ENCODE measurements at places on chromosomes 2 and 18.
A peak's percentile ranks its signal among the peaks of the same experiment; 100 is the strongest.

DNA sequence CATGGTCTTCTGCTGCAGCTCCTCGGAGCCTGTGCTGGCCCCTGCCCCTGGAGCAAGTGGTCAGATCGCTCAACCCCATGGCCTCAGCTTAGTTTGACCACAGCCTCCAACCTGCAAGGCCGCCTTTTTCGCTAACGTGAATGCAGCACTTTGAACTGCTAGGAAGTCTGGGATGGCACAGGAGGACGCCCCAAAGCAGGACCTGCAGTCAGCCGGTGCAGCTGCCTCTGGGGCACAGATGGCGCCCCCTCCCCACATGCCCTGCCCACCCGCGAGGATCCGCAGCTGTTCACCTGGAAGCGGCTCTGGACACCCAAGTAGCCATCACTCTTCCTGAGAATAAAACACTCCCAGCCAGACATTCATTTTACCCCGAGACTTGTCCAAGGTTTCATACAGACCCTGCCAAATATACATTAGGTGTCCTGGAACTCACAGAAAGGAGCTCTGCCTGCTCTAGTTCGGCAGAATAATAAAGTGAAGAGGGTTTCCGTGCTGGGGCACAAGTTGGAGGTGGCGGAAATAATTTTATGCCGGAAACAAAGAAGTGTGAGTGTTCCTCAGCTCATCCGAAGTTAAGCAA is 510.1 kb downstream of the EIPR1 start:
- DNase-seq: no peak

DNA sequence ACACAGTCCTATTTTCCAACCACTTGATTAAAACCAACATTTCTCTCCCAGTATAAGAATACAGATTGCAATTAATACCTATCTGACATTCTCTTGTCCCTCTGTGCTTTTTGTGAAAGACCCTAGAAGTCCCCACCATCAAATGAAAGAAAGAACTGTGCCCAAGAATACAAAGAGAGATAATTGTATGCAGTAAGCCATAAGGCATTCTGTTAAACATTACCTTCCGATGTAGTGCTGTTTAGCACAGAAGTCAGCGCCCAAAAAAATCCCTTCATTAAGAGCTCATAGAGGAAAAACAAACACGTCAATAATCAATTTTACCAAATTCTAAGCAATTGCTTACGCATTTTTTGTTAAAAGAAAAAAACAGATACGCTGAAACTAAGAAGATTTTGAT is 41.1 kb downstream of the ZNF516 start:
- DNase-seq: no peak

DNA sequence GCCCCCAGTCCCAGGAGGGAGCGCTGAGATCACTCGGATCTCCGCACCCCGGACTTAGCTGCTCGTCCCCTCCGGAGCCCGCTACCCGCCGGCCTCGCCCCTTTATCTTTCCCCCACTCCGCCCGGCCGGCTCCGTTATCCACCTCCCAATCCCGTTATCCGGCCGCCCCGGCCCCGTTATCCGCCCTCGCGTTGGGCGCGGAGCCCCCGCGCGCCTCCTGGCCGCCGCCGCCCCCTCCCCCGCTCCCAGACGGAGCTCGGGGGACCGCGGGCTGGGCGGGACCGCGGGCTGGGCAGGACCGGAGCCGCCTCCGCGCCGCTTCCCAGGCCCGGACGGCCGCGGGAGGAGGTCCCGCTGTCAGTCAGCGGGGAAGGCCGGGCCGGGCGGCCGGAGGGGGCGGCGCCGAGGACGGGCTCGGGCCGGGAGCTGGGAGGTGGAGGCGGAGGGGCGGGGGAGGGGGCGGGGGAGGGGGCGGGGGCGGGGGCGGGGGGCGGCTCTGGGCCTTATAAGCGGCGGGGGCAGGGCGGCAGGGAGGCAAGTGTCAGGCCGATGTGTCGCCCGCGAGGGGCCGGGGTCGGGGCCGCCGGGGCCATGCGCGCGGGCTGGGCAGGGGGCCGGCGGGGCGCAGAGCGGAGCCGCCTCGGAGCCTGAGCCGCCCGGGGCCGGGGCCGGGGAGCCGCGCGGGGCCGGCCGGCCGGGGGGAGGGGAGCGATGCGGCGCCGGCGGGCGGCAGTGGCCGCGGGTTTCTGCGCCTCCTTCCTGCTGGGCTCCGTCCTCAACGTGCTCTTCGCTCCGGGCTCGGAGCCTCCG is at the start of gene PKDCC:
PKDCC (plus strand) TSS at position 534 of the 811 bp plus-strand sequence; CDS start at position 713, 179 bp downstream.
- peak; percentile 26 for DNase-seq

DNA sequence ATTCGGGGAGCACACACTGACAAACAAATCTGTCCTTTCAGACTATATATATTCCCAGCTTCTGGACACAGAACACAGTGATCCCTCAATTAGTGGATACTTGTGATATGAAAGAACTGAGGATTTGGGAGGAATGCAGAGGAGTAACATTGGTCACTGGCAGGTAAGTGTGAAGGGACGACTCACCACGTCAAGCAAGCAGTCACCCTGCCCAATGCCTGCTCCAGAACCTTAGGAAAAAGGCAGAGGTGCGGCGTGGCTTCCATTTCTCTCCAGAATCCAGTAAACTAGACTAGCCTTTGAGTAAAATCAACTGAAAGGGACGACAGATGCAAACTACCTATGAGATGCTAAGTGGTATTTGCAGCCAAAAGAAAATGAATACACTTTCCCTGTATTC is 1.1 kb downstream of the CCDC93 start:
- no peak for DNase-seq

GRCh38 chr2:167764772-167765341 is 482.5 kb downstream of the STK39 start:
- DNase-seq: no peak

- no peak for DNase-seq
Measured at GRCh38 chr18:22113144-22113844, 56.1 kb upstream of the GATA6 start.

DNA sequence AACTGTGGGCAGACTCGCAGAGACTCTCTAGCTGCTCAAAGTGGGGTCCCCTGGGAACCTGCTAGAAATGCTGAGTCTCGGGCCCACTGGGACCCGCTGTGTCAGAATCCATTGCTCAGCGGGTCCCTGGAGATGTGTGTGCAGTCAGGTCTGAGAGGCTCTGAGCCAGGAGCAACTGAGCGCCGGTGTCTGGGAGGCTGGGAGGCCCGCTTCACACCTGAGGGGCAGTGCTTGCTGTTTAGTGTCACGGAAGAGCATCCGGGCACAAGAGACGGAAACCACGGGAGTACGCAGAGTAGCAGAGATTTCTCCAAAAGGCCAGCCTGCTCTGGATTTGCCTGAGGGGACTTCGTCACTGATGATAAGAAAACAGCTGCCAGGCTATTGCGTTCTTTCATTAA is 70.1 kb downstream of the EDAR start:
- no peak for DNase-seq

GRCh38 chr18:33700513-33700976 is 122.5 kb downstream of the ASXL3 start:
- DNase-seq: no peak

GRCh38 chr2:1731963-1732768 is 12.1 kb downstream of the PXDN start:
- DNase-seq: no peak

GRCh38 chr2:219522111-219523030 is 8.1 kb downstream of the ASIC4 start:
- DNase-seq: no peak

GRCh38 chr18:67599277-67599676 is 82.8 kb upstream of the DSEL start:
- no peak for DNase-seq

- no peak for DNase-seq
Measured at GRCh38 chr2:33042265-33042664, 95.5 kb downstream of the LTBP1 start.

- DNase-seq: no peak
Measured at GRCh38 chr2:147197754-147198483, 646.9 kb upstream of the ACVR2A start.

- DNase-seq: no peak
Measured at GRCh38 chr18:46623541-46623940, 33.5 kb downstream of the LOXHD1 start.

- no peak for DNase-seq
Measured at GRCh38 chr2:27689424-27689823, 25.7 kb downstream of the SLC4A1AP start.

DNA sequence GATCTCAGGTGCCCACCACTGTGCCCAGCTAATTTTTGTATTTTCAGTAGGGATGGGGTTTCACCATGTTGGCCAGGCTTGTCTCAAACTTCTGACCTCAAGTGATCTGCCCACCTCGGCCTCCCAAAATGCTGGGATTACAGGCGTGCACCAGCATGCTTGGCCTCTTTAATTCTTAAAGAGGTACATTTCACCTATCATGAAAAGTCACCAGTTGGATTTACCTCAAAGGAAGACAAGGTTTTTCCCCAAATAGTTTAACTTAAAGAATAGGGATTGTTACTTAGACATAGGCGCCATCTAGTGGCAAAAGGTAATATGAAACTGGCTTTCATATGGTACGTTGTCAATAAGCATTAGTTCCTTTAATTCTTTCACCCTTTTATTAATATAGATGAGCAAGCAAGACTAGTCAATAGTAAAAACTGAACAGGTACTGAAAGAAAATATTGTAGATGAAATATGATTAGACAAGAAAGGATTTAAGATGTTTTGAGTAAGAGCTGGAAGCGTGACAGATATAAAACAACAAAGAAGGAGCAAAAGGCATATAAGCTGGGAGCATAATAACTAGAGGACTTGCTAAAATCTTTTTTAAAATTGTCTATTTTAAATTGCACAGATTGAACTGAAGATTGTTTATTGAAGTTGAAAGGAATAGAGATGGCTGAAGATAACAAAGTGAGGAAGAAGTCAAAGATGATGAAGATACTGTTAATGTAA is 35.0 kb upstream of the PSMD14 start:
- peak; percentile 94 for DNase-seq

DNA sequence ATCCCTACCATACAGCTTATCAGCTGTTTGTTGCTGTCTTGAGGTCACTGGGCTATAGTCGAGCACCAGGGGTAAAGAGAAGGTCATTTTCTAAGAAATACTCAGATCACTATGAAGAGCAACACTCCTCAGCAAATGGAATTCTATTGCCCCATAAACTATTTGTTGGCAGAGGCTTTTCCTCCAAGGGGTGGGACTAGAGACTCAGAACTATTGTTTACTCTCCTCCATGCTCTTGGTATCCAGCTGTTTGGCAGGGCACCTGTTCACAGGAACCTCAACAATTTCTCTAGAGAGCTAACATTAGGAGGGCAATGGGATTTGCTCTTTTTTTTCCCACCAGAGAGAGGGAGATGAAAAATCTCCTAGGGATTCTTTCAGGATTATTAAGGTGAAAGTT is 249.1 kb upstream of the SPRED2 start:
- DNase-seq: no peak

- no peak for DNase-seq
Measured at GRCh38 chr2:53829273-53829979, 30.3 kb downstream of the GPR75 start.

- DNase-seq: no peak
Measured at GRCh38 chr2:218476676-218477075, 57.8 kb downstream of the VIL1 start.

- no peak for DNase-seq
Measured at GRCh38 chr2:227509824-227510619, 38.1 kb downstream of the AGFG1 start.

DNA sequence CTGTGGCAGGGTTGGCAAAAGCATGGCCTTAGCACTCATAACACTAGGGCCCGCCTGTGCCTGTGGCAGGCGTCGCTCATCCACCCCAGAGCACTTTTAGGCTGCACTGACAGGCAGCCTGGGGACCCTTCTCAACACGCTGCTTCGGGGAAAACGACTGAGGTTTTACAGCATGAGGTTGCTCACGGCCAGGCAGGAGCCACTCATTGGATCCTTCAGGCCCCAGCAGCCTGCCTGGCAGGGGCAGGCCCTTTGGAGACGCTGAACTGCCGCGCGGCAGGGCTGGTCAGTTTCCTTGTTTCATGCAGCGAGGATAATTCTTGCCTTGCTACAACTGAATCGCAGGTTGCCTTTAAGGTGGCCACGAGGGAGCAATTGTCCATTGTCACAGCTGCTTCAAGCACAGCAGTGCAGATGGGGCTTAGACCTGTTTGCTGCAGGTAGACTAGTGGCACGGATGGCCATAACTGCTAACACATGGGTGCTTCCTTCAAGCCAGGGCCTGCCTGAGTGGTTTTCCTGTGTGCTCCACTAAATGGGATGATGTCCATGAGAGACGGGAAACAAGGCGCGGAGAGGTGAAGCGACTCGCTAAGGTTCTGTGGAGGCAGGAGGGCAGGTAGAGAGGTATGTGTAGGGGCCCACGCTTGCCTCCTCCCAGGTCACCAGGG is 49.9 kb upstream of the HS6ST1 start:
- DNase-seq: no peak

GRCh38 chr2:202014759-202015211 is 18.9 kb upstream of the FZD7 start:
- no peak for DNase-seq

- no peak for DNase-seq
Measured at GRCh38 chr2:133053541-133053940, 383.5 kb upstream of the LYPD1 start.

DNA sequence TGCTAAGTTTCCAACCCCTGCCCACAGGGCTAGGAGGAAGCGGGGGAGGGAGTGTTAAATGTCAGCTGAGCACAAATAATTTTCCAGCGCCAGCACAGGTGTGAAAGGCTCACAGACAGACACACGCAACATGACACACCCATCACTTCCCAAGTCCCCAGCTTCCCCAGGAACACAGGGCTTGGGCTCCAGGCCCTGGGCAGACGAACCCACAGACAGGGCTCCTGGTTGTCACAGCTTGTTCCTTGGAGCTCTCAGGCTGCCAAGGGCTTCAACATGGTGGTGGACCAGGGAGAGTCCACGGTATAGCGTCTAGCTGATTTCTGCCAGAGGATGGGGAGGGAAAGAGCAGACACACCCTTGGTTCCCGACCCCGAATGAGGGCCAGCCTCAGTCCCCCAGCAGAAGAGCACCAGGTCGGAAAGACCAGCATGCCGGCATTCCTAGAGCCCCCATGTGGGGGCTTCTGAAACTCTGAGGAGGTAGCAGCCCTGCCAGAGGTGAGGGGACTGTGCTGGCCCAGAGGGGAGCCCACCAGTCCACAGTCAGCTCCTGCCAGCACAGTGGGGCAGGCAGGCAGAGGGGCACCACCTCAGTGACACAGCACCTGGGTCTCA is 1.9 kb downstream of the DUSP2 start:
- DNase-seq: no peak

- DNase-seq: no peak
Measured at GRCh38 chr2:150309311-150310080, 178.0 kb downstream of the RND3 start.

All from inflammatory macrophage treated with lipopolysaccharide for 1 hour (primary cell).